Mammary epithelial cell (primary cell): ENCODE measurements at places on chromosomes 11 and 22. TPM values are rescaled to one million over a fixed set of nuclear protein-coding genes. Genes with fewer than 3 reads are reported as not detected.

The OVOL1 gene
- polyA plus RNA-seq = 2.3 TPM

The LMO2 gene
- 0.67 TPM for polyA plus RNA-seq

The JHY gene
- polyA plus RNA-seq = 2.3 TPM

The MMP13 gene
- 0.06 TPM for polyA plus RNA-seq

The MRGPRX4 gene
- 1.2 TPM for polyA plus RNA-seq

The SPCS2 gene
- polyA plus RNA-seq = 54.6 TPM

The MRGPRX3 gene
- 28.1 TPM for polyA plus RNA-seq

The LYVE1 gene
- polyA plus RNA-seq = not detected

The SUSD2 gene
- polyA plus RNA-seq = 0.22 TPM

The POU2AF2 gene
- polyA plus RNA-seq = not detected

The CCDC88B gene
- 4.6 TPM for polyA plus RNA-seq

The YAP1 gene
- polyA plus RNA-seq = 124 TPM

The APOBEC3B gene
- polyA plus RNA-seq = 21.6 TPM

The DGCR6 gene
- polyA plus RNA-seq = 1.1 TPM

The DAGLA gene
- polyA plus RNA-seq = 0.08 TPM

The TMEM132A gene
- 32.0 TPM for polyA plus RNA-seq

The TBX1 gene
- polyA plus RNA-seq = not detected

The AIFM3 gene
- polyA plus RNA-seq = 0.24 TPM

The GAS2 gene
- 0.92 TPM for polyA plus RNA-seq

The LRRC10B gene
- polyA plus RNA-seq = 0.05 TPM

The FANCF gene
- 4.7 TPM for polyA plus RNA-seq

The TNNI2 gene
- polyA plus RNA-seq = 34.8 TPM

The NPTXR gene
- polyA plus RNA-seq = 1.1 TPM

The FOLH1 gene
- polyA plus RNA-seq = not detected

The APOC3 gene
- polyA plus RNA-seq = not detected

The CHADL gene
- 1.1 TPM for polyA plus RNA-seq

The UPK3A gene
- not detected for polyA plus RNA-seq

The SLC37A4 gene
- 26.7 TPM for polyA plus RNA-seq

The TCP11L1 gene
- polyA plus RNA-seq = 19.2 TPM

The TCN1 gene
- polyA plus RNA-seq = 4.8 TPM

The KRTAP5-7 gene
- not detected for polyA plus RNA-seq

The LMNTD2 gene
- 1.8 TPM for polyA plus RNA-seq

The BBOX1 gene
- 0.37 TPM for polyA plus RNA-seq

The ARRB1 gene
- polyA plus RNA-seq = 5.4 TPM

The OR52B6 gene
- polyA plus RNA-seq = not detected

The FLRT1 gene
- polyA plus RNA-seq = 0.02 TPM

The BEST1 gene
- 0.14 TPM for polyA plus RNA-seq

The DKK3 gene
- 326 TPM for polyA plus RNA-seq

The NF2 gene
- 58.3 TPM for polyA plus RNA-seq
